ENCODE measurements at places on chromosomes 11 and 22. TPM values are rescaled to one million over a fixed set of nuclear protein-coding genes. Genes with fewer than 3 reads are reported as not detected.

- DNase-seq: no peak
Observed at GRCh38 chr22:39567135-39567946, 3.2 kb upstream of the CACNA1I start.

GRCh38 chr22:23183061-23183698 is 2.9 kb downstream of the BCR start:
- DNase-seq: peak; percentile 66

DNA sequence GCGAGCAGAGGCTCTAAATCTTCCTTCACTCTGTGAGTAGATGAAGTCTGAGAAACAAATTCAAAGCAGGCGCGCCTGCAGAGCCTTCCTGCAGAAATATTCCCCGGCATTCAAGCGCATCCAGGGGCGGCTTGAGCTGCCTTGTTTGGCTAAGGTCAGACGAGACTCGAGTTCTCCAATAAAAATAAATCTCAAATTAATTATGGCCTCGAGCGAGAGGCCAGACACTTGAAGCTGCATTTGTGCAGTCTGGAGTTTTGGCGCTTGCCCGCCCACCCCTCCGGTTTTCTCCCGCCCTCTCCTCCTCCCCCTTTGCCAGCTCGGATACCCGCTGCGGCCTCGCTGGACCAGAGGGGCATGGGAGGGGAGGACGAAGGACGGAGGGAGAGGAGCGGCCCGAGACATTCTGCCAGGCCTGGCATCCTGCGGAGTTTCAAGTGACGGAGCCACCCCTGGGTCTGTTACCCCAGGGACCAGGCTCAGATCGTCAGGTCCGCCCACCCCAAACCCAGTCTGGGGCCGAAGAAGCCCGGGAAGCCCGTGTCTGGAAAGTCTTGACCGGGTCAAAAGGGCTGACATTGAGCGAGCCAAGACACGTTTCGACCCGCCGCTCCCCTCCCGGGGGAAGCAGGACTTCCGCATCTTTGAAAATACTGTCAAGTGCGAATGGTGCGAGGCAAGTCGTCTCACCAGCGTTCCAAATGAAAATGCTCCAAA is 3.8 kb upstream of the FLI1 start:
- DNase-seq: no peak

- DNase-seq: peak; percentile 38
Observed at GRCh38 chr22:25027959-25028840, 75.7 kb downstream of the KIAA1671 start.

DNA sequence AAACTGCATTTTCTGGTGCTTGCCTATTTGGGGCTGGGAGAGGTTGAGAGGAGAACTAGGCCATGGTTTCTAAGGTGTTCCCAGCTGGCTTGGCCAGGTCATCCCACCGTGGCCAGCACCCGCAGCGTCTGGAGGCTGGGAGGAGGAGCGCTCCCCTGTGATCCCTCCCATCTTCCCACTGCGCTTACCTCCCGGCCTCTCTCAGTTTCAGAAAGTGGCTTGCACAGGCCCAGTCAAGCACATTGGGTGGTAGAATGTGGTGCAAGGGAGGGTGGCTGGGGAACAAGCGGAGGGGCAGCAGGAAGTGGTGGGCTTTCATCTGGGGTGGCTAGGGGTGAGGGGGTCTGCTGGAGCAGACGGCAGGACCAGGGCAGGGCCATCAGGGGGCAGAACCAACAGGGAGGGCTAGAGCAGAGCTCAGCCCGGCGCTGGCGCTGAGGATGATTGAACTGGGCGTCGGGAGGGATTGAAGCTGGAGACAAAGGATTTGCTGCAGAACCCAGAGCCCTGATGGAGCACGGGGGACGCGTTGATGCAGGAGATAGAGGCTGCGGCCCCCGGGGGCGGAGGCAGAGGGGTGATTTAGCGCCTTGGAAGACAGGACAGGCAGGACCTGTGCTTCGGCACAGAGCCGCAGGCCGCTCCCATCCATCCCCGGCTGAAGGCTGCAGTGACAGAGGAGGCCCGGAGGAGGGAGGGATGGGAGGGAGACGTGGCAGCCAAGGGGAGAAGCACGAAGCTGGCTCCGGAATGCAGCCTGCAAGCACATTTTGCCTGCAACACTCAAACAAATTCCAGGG is 76.0 kb downstream of the TRIM29 start:
- DNase-seq: no peak

GRCh38 chr11:8720868-8721608 is 38.4 kb downstream of the RPL27A start:
- peak; percentile 80 for DNase-seq

GRCh38 chr11:87894961-87895360 is 280.3 kb downstream of the RAB38 start:
- DNase-seq: no peak

GRCh38 chr22:25021976-25022711 is 69.6 kb downstream of the KIAA1671 start:
- no peak for DNase-seq

DNA sequence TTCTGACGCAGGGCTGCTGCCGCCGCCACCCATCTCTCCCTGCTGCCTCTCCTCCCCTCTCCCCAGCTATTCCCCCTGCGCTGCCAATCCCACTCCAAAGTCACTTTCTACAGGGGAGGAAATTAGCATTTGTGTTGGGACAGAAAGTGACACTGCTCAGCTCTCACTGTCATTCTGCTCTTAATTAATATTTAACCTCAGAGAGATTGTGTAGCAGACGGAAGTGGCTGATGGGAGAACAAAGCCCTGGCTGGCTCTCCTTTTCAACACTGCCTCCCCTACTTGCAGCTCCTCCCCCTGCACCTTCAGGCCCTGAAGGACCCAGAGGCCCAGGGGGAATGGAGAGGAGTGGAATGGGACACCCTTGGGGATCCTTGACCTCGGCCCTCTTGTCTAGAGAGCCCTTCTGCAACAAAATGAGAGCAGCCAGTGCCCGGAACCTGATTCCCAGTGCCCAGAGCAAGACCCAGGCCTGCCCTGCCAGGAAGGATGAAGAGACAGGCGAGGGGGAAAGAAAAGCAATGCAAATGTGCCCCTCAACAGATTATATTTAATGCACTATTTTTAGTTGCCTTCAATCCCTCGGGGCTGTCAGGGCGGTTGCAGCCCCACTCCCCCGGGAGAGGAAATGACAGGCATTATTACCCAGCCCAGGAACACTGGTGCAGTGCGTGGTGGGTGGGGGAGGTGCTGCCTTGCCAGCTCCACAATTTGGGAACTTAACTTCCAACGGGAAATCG is 14.6 kb upstream of the NRGN start:
- peak; percentile 16 for DNase-seq

DNA sequence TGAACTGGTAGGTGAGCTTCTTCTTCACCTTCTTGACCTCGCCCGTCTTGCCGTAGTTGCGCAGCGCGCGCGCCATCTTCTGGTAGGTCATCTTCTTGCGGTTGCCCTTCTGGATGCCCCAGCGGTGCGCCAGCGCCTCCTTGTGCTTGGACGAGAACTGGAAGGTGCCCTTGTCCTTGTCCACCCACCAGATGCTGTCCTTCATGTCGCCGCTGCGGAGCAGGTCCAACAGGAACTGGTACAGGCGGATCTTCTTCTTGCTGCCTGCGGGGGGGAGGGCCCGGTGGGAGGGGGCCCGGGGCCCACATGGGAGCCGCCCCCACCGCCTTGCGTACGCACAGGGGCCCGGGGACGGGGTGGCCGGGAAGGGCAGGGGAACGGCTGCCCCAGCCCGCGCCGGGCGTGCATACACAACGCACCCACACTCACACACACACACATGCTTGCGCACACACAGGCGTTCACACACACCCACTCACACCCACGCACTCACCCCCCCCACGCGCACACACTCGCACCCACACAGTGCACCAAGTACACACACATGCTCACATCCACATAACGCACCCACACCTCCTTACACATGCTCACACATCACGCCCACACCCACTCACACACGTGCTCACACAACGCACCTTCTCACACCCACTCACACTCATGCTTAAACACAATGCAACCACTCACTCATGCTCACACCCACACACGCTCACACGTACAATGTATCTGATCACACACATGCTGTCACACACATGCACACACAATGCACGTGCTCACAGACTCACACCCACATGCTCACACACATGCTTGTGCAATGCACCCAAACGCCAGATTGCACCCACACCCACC is 3.0 kb upstream of the MYBPC3 start:
- peak; percentile 96 for DNase-seq

- no peak for DNase-seq
Observed at GRCh38 chr22:22002526-22003055, 20.0 kb upstream of the TOP3B start.

DNA sequence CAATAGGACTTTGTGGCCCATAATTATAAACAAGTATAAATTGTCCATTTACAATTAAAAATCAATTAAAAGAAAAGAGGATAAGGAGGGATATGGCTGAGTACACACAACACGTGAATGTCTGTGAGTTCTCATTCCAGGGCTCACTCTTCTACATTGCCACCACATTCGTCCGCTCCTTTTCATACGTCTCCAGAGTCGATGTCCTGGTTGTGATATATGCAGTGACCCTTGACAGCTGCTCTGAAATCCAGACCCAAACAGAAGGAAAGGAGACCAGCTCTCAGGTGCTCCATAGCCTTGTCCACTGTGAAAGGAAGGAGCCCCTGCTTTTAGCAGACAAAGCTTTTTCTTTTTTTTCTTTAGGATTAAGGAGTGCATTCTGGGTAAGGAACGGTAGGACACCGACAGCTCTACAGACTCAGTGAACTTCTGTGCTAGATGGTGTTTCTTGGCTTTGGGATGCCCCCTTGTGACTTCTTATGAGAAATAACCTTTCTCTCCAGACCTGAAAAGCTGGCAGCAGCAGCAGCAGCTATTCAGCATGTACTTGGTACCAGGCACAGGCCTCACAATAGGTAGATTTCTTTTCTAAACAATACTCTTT is 19.7 kb upstream of the DNAJB13 start:
- peak; percentile 42 for DNase-seq

GRCh38 chr22:39110631-39111561 is 13.9 kb downstream of the APOBEC3H start:
- DNase-seq: no peak

DNA sequence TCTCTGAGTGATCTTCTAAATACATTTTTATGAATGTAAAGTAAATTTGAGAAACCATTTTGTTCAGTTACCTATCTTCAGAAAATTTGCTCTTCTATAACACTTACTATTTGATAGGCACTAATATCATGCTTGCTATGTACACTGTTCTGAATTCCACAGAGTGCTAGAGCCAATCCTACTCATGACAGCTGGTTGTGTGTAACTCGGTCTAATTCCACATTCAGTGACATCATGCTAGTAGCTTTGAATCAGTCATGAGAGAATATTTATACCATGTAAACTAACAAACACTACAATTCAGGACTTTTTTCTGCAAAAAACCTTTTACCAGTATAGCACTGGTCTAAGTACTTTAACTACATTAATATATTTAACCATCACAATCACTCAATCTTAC is 902.9 kb downstream of the DLG2 start:
- no peak for DNase-seq

DNA sequence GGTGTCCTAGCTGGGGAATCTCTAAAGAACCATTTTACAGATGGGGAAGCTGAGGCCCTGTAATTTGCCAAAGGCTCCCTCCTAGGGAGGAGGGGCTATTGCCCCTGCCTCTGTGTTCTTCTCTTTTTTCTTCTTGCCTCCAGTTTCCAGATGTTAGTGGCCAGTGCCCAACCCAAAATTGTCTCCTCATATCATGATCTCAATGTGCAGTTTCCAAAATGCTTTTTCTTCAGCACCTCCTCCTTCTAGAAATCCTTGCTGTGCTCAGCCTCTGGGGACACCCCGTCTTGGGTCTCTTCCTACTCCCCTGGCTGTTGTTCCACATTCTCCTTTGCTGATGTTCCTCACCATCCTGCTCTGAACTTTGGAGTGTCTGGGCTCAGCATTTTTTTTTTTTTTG is 9.5 kb upstream of the CHRM1 start:
- no peak for DNase-seq

GRCh38 chr22:29867851-29868250 is 15.1 kb upstream of the MTMR3 start:
- no peak for DNase-seq

GRCh38 chr11:132158091-132158490 is 787.7 kb downstream of the NTM start:
- no peak for DNase-seq

- peak; percentile 98 for DNase-seq
Observed at GRCh38 chr11:118435893-118436624, at the start of gene KMT2A. Gene KMT2A, plus strand, starts transcription at chr11:118436492. Its CDS starts 21 bp downstream, at chr11:118436513.

- no peak for DNase-seq
Observed at GRCh38 chr11:111387363-111387762, 8.3 kb upstream of the POU2AF1 start.

DNA sequence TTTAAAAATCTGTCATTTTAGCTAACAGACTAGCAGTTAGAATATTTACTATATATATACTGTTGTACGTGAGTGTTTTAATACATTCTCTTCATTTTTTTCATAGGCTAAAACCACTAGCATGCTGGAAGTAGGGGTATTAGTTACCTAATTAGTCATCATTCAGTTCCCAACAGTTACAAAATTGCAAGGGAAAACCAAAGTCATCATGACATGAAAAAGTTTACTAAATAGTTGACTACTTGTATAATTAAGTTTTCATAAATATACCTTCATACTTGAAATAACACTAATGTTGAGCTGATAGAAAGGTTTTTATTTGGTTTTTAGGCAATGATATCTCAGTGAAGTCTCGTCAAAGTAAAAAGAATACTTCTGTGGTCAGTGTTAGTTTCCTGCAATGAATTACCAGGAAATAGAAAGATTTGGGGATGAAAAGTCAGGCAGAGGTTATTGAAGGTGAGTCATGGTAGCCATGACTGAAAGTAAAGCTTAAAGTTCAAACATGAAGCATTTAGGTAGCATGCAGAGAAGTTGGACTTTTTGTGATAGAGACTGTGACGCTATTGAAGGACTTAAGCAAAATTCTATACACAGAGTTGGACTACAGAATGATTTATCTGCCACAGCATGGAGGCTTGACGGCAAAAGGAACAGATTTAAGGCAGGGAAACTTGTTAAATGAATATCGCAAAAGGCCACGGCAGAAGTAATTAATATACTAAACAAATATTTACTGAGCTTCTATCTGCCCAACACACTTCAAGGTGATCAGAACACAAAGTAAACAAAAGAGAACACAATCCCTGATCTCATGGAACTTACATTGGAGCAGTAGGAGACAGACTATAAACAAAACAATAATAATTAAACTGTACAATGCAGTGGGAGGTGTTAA is 828.1 kb upstream of the FAT3 start:
- peak; percentile 22 for DNase-seq

- no peak for DNase-seq
Observed at GRCh38 chr11:125892071-125892470, 4.6 kb downstream of the HYLS1 start.

- peak; percentile 16 for DNase-seq
Observed at GRCh38 chr22:27393371-27393770, 408.2 kb downstream of the MN1 start.

The TRMT2A gene
- total RNA-seq: 63.0 TPM

The TESMIN gene
- total RNA-seq: 9.7 TPM

The SLC1A2 gene
- total RNA-seq: 0.40 TPM

The SLC29A2 gene
- 40.4 TPM for total RNA-seq

The PANX2 gene
- 2.0 TPM for total RNA-seq

All from Calu3 (cell line).